MCF 10A (cell line): ENCODE measurements at places on chromosomes 11 and 22.

GRCh38 chr22:48749555-48750227 lies 1078.0 kb downstream of the BRD1 start:
- no peak for DNase-seq

- no peak for DNase-seq
Observed at GRCh38 chr11:125284245-125284850, 119.8 kb downstream of the PKNOX2 start.

- no peak for DNase-seq
Observed at GRCh38 chr11:126542334-126543015, 187.0 kb downstream of the ST3GAL4 start.

DNA sequence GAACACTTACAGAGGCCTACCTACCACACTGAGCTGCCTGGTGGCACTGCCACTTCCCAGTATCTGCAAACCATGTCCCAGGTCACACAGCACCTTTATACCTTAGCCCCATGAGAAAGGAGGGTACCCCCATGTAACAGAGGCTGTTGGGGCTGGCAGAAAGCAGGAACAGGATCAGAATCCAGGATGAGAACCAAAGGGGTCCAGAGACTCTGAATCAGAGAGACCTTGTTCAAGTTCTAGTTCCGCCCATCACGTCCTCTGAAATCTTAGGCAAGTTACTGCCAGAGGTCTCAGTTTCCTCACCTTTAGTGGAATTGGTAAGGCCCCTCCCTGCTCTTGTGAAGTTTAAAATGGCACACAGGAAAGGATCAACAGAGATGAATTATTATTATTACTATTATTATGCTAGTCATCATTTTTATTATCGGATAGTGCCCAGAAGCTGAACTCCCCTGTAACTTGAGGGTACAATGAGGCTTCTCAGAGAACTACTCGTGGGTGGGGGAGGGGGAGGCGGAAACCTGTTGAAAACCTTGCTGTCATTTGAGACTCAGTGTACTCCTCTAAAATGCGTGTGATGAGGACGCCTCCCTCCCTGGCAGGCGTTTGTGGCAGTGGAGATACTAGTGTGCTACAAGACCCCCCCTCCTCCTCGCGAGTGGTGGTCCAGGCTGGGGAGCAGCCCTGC lies 9.3 kb downstream of the SELENOM start:
- DNase-seq = no peak

- DNase-seq = no peak
Observed at GRCh38 chr22:48899523-48900326, 927.9 kb downstream of the BRD1 start.

GRCh38 chr22:49010901-49011300 lies 816.8 kb downstream of the BRD1 start:
- no peak for DNase-seq

GRCh38 chr11:108601150-108601549 lies 7.6 kb upstream of the EXPH5 start:
- DNase-seq = no peak

DNA sequence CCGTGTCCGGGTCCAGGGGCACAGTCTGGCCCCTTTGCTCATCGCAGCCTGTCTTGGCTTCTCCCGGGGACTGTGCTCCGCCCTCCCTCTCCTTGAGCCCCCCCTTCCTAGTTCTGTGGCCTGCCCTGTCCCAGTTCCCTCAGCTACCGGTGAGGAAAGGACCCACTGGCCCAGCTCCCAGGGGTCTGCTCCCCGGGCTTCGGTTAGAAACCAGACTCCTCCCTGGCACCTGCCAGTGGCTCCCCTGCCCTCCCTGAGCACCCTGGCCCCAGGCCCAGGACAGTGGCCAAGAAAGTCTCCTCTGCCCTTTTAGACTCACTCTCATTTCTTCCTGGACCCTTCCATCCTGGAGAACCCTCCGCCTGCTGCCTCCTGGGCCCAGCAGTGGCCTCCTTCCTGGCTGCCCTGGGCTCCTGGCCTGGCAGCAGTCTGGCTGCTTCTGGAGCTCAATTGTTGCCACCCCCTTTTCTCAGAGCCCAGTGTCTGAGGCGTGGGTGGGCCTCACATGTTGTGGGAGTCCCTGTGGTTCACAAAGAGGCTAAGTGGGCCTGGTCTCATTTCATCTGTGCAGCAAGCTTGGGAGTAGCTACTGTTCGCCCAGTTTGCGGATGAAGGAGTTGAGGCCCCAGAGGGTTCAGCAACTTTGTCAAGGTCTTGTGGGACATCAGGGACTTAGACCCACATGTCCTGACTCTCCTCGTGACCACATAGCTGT lies 12.6 kb downstream of the PRDM11 start:
- DNase-seq = no peak

GRCh38 chr11:117910941-117911655 lies 18.1 kb downstream of the TMPRSS13 start:
- no peak for DNase-seq

GRCh38 chr22:44736581-44737405 lies 15.6 kb upstream of the ARHGAP8 start:
- DNase-seq = no peak

- no peak for DNase-seq
Observed at GRCh38 chr11:34037016-34037415, 14.5 kb upstream of the CAPRIN1 start.

- no peak for DNase-seq
Observed at GRCh38 chr22:29299136-29299900, 7.1 kb upstream of the GAS2L1 start.

GRCh38 chr11:114989536-114989935 lies 311.2 kb downstream of the NXPE2 start:
- no peak for DNase-seq

DNA sequence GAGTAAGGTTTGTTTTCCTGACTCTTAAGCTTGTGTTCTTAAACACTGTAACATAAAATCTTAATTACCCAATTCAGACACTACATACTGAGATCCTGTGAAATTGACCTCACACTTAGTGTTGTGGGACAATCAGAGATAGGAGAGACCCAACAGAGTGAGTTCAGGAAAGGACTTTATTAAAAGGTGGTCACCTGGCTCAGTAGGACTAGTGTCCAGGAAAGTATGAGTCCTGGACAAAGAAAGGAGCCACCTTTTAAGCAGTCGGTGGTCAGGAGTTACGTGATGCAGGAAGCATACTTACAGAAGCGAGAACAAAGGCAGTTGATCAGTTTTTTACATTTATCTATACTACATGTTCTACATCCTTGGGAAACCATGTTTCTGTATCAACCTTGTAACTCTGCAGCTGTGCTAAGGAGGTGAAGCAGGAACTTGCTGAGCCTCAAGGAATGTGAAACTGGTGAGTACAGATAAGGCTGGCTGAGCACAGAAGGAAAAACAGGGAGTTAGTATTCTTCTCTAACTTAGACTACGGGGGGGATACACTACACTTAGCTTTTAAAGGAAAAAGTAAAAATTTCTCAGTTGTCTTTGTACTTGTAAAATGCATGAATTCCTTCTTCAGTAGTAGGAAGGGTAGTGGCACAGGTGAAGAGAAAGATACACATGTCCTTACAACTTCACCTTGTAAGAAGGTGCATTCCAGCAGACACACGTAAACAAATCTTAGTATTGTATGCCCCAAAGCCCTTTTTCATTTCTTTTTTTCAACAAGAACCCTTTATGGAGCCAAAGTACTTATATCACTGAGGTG lies 15.1 kb downstream of the OR51E1 start:
- no peak for DNase-seq

- DNase-seq = no peak
Observed at GRCh38 chr11:14184028-14184940, 174.7 kb downstream of the RRAS2 start.

- peak; percentile 30 for DNase-seq
Observed at GRCh38 chr11:29809121-29809520, 207.7 kb downstream of the KCNA4 start.

DNA sequence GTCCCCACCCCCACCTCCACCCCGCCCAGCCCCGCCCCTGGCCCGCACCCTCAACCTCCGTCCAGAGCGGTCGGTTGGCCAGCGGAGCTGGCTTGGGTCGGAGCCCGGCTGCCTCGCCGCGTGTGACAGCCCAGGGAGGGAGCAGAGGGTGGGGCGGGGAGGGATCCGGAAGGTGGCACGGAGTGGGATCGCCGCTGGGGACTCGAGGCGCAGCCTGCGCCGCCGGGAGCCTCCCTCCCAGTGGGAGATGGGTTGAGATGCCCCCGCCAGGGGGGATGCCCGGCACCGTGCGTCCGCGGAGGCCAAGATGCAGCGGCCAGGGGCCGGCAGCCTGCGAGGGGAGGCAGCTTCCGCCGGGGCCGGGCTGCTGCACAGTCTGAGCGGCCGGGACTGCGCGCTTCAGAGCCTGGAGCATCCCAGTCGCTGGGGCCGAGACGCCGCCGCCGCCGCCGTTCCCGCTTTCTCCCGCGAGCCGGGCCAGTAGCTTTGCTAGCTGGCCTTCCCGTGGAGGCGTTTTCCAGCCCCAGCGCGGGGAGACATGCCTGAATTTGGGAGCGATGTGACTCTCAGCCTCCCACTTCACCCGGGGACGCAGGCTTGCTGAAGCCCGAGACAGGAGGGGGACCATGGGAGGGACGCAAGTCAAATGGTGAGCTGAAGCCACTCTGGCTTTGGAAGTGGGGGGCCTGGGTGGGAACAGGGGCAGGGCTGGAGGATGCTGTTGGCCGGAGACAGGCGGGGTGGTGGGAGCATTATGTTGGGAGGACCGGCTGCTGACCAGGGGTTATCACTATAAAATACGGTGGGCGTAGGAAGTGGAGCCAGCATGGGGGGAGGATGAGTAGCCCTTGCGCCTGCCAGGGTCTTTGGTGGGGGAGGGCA lies 40.2 kb downstream of the DIXDC1 start:
- peak; percentile 64 for DNase-seq

DNA sequence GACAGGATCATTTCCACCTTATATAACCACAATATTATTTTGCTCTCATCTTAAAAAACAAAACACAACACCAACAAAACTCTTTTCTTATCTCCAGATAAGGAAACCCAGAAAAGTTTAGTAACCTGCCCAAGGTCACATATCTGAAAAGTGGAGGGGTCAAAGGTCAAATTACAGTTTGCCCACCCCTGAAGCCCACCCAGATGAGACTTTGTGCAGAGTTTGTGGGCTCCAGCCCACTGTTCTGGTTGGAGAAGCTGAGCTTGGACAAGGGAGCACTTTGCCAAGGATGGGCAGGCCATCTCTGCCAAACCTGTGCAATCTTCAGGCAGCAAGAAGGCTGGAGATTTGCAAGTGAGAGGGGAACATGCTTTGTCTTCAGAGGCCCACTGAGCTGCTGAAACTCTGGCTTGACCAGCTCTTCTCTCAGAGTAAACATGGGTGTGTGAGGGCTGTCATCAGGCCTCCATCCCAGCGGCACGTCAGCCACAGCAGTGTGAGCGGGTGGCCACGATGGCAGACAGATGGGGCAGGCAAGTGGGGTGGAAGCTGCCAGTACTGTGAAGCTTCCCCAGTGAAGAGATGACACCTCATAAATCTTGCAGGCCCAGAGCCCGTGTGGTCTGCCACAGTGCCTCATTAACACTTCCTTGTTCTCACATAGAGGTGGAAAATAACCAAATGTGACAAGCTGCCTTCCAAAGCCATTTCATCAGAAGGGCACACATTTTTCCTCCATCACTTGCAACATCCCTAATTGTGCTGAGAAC lies 111.8 kb downstream of the CCDC81 start:
- DNase-seq = no peak

DNA sequence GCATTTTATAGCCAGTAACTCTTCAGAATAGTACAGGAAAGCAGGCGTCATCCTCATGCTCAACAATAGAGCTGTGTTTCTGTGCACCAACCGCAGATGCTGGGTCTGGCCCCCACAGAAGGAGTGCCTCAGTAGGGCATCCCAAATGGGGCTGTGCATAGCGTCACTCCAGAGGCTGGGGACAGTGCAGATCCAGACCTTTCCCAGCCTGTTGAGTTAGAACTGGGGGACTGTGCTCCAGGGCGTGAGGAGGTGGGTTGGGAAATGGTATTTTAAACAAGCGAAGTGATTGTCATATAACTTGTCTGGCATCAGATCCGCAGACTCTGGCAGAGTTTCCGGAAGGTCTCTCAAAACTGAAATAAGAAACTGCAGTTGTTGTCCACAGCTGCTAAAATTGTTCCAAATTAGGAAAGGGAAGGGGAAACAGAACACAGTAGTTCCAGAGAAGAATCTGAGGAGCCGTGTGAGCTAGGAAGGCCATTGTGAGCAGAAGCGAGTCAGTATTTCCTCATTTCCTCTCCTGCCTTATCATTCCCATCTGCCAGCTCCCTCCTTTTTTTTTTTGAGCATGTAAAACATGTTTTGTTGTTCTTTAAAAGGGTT lies 52.2 kb downstream of the JAM3 start:
- no peak for DNase-seq

DNA sequence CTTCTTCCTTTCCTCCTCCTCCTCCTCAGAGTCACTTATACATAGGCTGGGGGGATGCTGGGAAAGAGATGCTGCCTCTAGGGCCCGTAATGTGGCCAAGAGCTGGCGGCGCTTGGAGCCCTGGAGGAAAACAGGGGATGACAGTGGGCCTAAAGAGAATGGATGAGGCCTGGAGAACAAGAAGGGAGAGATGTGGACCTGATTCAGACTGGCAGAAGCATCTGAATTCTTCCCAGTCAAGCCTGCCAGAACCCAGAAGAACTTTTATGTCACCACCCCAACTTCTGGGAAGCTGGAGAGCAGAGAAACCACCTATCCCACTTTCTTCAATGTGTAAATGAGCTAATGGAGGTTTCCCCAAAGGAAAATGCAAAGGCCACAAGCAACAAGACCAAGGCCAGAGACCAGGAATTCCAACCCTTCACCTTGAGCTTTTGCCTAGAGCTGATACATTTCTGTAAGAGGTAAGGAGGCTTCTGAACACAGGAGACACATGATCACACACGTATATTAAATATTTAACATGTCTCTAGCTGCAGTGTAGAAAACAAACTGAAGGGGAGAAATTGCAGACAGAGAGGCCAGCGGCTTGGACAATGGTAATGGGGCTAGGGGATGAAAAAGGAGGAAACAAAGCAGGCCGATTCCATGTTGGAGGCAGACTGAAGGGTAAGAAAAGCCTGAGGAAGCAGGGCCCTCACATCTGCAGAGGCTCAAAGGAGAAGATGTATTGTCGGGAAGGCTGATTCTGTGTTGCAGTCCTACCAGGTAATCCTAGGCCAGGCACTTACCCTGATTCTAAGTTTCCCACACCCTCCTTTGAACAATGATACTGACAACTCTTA lies 1.1 kb downstream of the RRP8 start:
- DNase-seq = no peak

DNA sequence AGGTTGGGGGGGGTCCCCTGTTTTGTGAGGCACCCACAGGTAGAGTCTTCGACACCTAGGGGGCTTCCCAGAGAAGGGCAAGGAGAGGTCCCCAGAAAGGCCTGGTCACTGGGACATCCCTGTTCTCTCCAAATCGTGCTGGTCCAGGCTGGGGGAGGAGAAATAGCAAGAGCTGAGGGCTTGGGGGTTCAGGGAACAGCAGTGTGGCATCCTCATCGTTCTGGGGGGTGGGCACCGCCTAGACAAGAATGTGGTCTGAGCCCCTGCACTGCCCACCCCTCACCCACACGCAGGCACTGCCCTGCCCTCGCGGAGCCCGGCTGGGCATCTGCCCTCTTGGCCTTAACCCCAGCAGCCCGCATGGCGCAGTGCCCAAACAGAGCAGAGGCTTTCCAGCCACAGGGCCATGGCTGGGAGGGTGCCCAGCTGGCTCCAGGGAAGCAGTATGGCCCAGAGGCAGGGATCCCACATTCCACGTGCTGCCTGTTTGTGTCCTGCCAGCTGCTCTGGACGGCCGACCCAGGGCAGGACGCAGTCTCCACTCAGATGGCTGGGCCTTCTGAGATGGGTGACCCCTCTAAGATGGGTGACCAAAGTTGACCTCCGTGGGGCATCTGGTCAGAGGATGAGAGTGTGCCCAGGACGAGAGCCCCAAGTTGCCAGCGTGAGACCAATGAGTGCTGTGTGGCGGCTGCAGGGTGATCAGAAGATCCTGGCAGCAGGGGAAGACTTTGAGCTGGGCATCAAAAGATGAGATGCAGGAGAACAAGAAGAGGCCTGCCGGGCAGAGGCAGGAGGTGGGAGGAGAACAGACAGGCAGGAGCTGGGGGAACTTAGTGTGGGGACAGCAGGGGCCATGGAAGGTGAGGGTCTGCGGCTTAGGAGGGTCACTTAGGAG lies 14.4 kb downstream of the SCARF2 start:
- DNase-seq = no peak
